ENCODE measurements at places on chromosomes 2 and 18.

GRCh38 chr2:60992985-60993392 lies 24.5 kb upstream of the PEX13 start:
- DNase-seq: no peak

DNA sequence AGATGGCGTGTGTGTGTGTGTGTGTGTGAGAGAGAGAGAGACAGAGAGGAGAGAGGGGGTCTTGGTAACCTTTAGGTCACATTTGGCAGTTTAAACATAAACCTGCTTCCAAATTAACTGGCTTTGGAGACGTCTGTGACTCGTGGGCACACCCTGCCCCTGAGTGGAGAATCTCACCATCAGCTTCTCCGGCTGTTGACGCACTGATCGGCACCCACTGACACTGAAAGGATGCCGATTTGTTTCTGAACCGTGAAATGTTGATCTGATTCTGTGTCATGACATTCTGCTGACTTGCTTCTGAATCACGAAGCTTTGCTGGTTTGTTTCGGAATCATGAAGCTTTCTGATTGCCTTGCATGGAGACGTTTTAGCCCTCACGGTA lies 114.7 kb downstream of the RTP5 start:
- no peak for DNase-seq

DNA sequence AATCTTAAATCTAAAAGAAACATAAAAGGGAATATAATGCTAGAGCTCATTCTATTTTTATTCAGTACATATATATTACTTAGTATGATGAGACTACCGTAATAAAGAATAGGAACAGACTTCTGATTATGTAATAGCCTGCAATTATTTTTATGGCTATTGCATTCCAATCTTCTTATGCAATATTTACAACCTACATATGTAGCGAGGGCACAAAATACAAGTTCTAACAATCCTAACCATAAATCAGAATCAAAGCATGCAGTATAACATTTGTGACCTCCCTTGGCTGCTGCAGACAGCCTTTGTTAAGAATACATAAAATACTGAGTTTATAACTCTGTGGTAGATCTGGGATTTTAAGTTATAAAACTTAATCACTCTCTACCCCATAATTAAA lies 177.6 kb downstream of the BABAM2 start:
- DNase-seq: no peak

- no peak for DNase-seq
Observed at GRCh38 chr18:13456736-13457271, 238.2 kb downstream of the LDLRAD4 start.

DNA sequence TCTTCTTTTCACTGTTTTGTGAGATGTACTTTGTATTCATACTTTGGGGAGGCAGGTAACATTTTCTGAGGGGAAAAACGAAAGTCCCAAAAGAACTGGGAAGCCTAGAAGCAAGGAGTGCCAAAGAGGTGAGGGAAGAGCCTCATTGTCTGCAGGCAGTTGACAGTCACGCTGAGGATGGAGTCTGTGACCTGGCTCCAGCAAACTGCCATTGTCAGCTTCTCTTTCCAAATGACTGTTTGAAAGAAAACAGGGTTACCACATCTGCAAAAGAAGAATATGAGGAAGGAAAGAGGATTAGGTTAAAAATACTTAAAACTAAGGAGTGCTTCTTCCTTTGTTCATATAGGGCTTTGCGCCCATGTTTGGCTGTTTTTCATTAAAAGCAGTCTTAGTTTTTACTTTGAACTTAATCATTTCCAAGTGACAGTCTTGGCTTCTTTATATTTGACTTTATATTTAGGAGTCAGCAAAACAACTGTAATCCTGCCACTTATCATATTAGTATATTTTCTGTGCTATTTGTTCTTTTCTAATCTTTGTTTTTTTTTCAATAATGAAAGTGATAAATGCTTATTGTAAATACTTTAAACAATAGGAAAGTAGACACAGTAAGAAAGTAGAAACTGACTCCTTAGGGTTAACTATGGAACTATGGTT lies 35.0 kb downstream of the CERS6 start:
- DNase-seq: no peak
